ENCODE measurements at places on chromosomes 1 and 21.
A peak's percentile ranks its signal among the peaks of the same experiment; 100 is the strongest.

- peak; percentile 64 for DNase-seq
Observed at GRCh38 chr1:183872403-183872802, 67.5 kb downstream of the RGL1 start.

- no peak for DNase-seq
Observed at GRCh38 chr1:74673351-74674111, at the start of gene ERICH3. Gene ERICH3, minus strand, starts transcription at chr1:74673792. Its CDS starts 273 bp downstream, at chr1:74673519.

DNA sequence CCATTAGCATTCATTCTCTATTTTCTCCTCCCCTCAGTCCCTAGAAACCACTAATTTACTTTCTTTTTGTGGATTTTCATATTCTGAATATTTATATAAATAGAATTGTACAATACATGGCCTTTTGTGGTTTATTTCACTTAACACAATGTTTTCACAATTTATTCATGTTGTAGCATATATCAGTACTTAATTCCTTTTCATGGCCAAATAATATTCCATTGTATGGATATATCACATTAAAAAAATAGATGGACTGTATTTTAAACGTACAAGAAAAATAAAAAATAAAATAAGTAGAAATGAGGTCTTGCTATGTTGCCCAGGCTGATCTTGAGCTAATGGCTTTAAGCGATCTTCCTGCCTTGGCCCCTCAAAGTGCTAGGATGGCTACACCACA is 25.0 kb downstream of the SCP2 start:
- no peak for DNase-seq

DNA sequence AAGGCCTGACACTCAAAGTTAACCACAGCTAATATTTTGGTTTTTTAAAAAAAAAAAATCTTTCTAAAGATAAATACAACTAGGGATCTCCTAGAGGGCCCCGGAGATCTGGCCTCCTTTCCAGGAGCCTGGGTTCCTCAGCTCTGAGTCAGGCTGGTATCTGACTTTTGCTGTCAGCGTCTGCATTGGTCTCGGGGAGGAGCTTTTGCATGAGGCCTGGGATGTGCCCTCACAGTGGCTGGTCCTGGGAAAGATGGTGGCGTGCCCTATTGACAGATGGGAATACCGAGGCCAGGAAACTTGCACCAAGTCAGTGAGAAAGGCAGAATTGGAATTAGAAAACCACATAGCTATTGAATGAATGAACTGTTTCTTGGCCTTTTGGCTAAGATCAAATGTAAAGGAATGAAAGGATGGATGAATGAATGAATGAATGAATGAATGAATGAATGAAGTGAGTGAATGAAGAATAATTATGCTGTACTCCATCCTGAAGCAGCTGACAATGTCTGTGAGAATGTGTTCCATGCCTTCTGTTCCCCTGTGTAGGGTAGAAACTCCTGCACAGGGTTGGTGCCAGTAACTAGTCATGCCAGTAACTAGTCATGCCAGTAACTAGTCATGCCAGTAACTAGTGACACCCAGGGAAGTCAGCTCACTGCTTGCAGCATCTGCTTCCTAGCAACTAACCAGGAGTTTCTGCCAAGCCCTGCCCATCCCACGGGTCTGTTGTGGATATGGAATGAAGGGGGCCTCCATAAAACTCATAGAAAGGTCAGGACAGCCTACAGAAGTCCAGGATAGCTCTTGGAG is 242.5 kb upstream of the VAMP3 start:
- DNase-seq = no peak

GRCh38 chr1:15314328-15315281 is 67.6 kb downstream of the FHAD1 start:
- no peak for DNase-seq

GRCh38 chr1:183734543-183735036 is 70.3 kb upstream of the RGL1 start:
- peak; percentile 10 for DNase-seq

- no peak for DNase-seq
Observed at GRCh38 chr1:23273450-23274133, 56.3 kb upstream of the HTR1D start.
